H1 (cell line): ENCODE measurements at places on chromosomes 13 and 19.

- no peak for DNase-seq
Observed at GRCh38 chr19:53004242-53004641, 9.5 kb upstream of the ERVV-1 start.

- no peak for DNase-seq
Observed at GRCh38 chr19:35545855-35546381, 492 bp downstream of the TMEM147 start.

GRCh38 chr13:28339419-28339818, 155.5 kb downstream of the FLT1 start:
- DNase-seq = no peak

DNA sequence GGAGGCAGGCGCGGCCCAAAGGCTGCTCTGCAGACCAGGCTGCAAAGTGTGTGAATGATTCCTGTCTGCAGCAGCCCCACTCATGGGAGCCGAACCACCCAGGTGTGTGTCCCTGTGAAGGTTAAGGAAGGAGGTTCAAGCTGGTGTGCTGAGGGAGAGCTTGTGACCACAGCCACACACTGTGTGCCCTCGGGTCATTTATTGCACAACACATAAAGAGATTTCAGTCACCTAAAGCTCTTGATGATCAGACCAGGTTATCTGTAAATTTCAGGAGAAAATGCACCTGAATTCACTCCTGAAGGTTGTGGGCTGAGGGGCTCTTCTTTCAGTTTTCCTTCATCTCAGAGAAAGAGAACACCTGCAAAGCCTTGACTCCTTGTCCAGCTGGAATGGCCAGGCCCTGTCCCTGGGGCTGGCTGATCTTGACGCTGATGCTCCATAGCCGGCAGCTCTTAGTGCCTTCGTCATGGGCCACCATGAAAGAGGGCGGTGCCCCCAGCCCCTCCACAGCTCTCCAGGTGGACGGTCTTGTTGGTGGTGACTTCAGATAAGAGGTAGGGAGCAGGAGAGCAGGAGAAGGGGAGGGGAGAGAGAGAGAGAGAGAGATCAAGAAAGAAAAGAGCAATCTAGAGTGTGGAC, 110.8 kb upstream of the C1QTNF9B start:
- no peak for DNase-seq

GRCh38 chr13:50025436-50025835, 10.2 kb downstream of the KCNRG start:
- DNase-seq = no peak

GRCh38 chr19:45352914-45353796, 12.6 kb downstream of the KLC3 start:
- DNase-seq = no peak

DNA sequence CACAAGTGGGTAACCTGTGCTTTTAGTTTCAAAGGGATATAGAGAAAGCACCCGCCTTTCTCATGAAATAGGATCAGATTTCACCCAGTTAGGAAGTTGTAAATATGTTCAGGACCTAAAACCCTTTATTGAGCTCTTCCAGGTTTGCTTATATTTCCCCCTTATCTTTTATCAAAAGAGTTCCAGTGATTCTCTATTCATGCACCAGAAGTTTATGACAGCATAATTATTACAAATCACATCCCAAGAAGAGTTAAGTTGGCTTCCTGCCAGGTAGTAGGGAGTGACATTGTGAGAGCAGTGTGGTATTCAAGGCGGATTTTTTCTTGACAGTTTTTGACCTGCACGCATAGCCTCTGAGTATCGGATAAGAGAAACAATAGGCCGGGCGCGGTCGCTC, 190.3 kb downstream of the STK24 start:
- no peak for DNase-seq

- no peak for DNase-seq
Observed at GRCh38 chr19:29338480-29338879, 125.5 kb upstream of the UQCRFS1 start.

GRCh38 chr19:524062-524674, 7.4 kb upstream of the CDC34 start:
- DNase-seq = no peak

- no peak for DNase-seq
Observed at GRCh38 chr13:34340534-34340933, 522.6 kb downstream of the RFC3 start.
